ENCODE measurements at places on chromosomes 2 and 18.
A peak's percentile ranks its signal among the peaks of the same experiment; 100 is the strongest.

DNA sequence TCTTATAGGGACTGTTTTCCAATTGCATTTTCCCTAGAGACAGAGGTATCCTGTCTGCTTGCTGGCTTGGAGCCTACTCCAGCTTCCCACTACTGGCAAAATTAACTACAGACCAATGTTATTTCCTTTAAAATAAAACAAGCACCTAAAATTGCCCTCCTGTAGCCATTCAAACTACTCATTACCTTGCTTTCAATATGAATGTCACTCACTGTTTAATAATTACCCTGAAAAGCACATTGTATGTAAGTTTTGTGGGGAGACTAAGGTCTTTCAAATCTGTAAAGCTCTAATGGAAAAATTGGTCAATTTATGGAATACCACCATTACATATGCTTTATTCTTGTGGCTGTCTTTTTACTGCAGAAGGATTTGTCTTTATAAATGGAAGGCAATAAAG is 87.3 kb downstream of the DOCK10 start:
- DNase-seq: no peak

GRCh38 chr2:162545254-162545653 is 201.3 kb downstream of the GCA start:
- DNase-seq: no peak

- DNase-seq: no peak
Observed at GRCh38 chr18:76493213-76494161, 1.6 kb downstream of the ZNF516 start.

DNA sequence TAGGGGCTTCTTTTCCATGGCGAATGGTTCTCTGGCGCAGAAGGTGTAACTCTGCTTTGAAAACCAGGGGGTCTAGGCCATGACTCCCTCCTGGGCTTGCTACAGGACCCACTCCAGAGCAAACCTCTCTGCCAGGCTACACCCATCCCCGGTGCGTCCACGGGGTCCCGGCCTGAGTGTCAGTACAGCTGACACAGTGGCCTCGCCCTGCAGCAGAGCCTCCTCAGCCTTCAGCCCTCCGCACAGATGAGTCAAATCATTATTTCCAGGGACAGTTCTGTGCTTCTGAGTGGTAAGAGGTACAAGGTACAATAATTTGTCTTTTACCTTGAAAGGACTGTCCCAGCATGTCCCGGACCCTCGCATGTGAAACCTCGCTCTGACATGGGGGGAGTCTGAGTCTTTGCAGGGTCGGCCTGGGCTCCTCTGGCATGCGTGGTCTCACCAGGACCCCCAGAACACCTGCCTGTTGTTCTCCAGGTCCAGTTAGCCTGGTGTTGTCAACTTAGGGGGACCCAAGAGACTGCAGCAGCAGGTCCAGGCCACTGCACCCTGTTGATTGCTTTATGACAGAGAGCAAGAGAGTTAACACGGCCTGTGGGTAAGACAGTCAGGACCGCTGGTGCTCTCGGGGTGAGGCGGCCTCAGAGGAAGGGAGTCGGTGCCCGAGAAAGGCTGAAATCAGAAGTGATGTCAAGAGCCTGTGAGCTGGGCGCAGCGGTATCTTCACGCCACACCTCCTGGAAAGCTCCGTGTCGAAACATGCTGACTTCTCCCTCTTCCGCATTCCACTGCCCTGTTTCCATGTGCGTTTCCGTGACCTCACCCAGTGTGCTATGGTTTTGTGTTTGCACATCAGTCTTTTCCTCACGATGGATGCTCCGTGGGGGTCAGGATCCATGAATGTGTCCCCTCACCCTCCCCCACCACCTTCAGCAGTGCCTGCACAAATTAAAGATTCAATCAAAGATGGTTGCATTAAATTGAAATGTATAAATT is 340.1 kb downstream of the EIPR1 start:
- no peak for DNase-seq

DNA sequence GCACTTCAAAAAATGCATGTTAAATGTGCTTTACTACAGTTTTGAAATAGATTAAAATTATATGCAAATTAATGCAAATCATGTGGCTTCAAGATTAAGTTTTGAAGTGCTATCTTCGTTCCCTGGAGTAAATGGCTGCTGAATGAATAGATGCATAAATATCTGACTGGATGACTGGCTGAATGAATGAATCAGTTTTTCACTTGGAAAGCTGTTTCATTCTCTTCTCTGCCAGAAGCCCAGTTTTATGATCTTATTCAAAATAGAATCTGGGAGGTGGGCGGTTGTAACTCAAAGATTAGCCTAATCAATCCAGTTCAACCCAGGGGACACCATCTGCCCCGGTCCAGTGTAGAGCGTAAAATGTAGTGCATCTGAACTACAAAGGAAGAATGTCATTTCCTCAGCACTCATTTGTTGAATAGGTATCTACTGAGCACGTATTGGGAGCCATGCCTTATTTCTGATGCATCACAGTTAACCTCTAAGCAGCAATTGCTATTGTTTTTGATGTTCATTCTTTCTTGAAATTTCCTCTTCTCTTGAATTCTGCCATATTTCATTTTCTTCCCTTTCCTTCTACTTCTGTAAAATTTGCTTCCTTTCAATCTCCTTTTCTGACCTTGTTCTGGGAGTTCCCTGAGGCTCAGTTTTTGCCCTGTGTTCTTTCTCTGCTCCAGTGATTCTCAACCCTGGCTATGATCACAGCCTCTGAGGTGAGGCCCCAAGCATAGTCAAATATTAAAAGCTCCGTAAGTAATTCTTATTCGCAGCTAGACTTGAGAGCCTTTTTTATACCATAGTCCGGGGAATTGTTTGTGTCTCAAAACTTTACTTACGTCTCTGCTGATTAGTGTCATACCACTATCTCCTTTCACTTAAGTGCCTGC is 282.7 kb downstream of the PARD3B start:
- DNase-seq: no peak

GRCh38 chr2:17857021-17857420 is 21.4 kb upstream of the KCNS3 start:
- no peak for DNase-seq

- no peak for DNase-seq
Observed at GRCh38 chr2:128237081-128237534, 81.6 kb downstream of the HS6ST1 start.

DNA sequence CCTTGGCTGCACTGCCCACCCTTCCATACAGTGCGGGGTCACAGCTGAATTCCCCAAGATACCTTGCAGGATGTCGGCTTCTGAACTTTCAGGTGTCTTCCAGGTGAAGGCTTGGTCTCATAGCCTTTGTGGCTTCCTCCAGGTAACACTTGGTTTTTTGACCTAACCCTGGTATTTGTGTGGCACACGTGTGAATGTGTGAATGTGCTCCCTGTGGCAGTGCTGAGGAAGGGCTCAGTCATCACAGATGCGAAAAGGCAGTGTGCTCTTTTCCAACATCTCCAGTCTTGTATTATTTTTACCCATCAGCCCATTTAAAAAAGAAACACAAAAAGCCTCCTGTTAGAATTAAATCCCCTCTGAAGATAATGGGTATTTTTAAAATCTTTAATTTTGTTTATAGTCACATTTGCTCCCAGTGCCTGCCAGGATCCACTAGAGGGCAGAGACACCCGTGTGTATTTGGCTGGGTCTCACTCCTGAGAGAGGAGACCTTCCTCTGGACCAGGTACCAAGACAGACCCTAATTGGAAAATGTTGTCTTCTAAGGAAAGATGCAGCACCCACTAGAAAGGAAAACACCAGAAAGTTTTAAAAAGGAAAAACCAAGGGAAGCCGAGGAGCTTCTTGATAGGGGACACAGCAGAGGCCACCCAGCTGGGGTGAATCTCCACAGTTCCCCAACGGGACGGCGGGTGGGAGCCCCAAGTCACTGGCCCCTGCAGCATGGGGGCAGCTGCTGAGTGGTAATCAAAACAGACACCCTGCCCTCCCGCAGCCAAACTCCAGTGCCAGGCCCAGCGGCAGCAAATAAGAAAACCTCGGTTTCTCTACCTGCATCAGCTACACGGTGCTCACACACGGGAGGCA is 27.7 kb downstream of the FAM110C start:
- DNase-seq: peak; percentile 18
